Stimulated activated CD8-positive, alpha-beta memory T cell treated with anti-CD3 and anti-CD28 coated beads, Interleukin-15, amount 100 ng/mL, for 1 hour (primary cell): ENCODE measurements at places on chromosomes 2 and 18.
A peak's percentile ranks its signal among the peaks of the same experiment; 100 is the strongest.

DNA sequence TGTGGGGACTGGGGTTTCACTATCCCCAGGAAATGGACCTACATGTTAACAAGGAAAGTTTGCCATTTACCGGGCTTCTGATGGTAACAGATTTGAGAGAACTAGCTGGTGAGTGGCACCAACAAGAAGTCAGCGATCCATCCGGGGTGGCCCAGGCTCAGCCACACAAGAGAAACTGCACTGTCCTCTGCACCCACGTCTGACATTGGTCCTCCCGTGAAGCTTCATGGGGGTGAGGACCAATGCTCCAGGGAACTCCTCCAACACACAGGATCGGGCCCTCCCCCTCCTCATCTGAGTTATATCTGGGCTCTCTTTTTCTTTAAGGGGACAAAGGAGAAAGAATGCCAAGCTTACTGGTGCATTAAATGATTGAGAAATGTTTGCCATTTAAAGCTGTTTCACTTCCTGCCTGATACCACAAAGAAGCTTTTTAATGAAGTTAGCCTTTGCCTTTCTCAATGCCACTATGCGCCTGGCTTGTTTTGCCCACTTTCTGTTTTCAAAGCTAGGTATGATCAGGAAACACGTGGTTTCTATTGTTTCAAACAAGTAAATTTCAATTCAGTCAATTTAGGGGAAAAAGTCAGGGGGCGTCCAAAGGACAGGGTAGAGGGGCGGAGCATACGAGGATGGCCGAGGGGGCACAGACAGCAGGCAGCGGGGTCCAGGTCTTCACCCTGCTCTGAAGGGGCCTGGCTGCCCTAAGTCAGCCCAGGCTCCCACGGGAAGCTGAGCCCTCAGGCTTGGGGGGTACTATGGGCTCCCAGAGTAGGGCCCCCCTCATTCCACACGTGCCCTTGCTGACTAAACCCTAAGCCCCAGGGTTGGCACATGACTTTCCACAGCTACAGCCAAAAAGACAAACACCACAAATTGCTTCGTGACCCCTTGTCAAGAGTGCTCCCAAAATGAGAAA is 204.0 kb upstream of the ID2 start:
- DNase-seq, result no peak

- DNase-seq, result no peak
Measured at GRCh38 chr2:211745295-211746097, 793.1 kb downstream of the ERBB4 start.

- DNase-seq, result no peak
Measured at GRCh38 chr2:109242210-109242653, 113.2 kb downstream of the SH3RF3 start.

DNA sequence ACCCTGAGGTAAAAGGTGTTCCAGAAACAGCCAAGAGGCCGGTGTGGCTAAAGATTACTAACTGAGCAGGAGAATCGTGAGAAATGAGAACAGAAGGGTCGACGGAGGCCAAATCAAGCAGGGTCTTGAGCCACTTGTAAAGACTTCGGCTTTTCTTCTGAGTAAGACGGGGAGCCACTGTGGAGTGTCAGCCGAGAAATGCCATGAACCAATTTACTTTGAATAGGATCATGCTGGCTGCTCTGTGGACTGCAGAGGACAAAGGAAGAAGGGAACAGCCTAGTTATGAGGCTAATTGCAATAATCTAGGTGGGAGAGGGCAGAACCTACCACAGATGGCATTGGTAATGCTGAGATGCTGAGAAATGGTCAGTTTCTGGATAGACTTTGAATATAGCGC is 16.8 kb downstream of the VIT start:
- DNase-seq, result no peak

DNA sequence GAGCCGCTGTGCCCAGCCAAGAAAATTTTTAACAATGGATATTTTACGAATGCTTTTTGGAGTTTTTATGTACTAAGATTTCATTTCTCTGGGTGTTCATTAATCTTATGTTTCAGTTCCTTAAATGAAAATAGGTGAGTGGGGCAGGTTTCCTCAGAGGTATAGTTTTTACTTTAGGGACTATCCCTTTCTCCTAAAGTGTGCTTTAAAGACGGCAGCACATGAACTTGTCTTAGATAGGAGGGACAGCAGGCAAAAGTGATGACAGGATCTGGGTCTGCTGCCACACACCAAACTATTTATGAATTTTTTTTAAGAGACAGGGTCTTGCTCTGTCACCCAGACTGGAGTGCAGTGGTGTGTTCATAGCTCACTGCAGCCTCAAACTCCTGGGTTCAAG is 8.0 kb upstream of the REL start:
- no peak for DNase-seq

GRCh38 chr18:12155996-12156395 is 62.4 kb downstream of the ANKRD62 start:
- DNase-seq, result no peak

DNA sequence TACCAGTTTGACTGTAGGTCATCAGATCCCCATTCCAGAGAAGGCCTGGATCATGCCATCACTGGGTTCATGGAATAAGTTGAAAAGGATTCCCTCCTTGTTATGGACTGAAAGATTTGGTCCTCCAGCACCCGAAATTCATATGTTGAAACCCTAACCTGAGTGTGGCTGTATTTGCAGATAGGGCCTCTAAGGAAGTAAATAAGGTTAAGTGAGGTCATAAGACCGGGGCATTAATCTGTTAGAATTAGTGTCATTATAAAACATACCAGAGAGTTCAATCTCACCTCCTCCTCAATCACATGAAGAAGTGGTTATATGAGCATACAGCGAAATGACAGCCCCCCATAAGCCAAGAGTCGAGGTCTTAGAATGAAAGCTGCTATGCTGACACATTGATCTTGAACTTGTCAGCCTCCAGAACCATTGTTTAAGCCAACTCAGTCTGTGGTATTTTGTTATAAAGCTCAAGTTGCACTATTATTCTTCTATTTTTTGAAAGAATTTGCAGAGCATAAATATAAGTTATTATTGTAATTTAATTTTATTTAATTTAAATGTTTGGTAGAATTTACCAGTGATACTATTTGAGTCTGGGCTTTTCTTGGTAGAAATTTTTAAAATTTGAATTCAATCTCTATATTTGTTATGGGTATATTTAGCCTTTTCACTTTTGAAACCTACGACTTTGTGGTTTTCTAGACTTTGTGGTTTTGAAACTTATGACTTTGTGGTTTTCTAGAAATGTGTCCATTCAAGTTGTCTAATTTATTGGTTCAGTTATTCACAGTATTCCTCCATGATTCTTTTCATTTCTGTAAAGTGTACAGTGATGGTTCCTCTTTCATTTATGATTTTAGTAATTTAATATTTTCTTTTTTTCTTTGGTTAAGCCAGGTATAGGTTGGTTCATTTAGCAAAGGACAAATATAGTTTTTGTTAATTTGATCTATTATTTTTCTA is 1206.7 kb upstream of the CDH2 start:
- no peak for DNase-seq

DNA sequence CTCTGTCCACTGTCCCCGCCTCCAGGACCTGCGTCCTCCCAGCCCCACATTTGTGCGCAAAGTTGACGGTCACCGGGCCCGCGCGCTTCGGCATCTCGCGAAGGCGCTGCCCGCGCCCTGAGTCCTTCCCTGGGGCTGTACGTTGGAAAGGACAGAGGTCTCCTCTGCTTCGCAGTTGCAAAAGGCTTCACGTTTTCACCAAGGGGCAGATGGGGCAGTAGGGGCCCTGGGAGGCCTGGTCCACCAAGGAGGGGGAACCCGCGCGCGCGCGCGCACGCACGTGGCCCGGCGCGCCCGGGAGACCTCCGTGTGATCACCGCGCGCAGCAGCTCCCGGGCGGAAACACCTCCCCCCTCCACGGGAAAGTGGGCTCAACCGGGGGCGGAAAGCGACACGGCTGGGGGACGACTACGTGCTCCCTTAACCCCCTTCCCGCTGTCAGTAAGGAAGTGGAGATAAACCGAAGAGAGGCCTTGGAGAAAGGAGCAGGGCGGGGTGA is 21.9 kb downstream of the TEX44 start:
- DNase-seq, result no peak

DNA sequence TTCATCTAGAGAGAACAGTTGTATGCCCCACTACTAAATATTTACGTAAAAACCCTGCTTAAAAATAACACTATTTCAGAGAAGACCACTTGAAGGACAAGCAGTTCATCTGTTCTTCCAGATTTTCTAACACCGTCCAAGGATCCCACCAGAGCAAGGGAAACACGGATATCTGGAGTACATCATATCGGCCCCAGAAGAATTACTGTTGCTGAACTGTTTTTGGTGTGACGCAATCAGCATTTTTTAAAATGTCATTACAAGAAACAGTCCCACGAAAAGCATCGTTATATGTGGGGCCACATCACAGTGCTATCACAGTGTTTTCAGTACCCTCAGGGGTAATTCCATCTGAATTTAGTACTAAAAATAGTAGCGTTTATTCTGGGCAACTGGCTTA is 134.5 kb upstream of the PKDCC start:
- no peak for DNase-seq

GRCh38 chr2:18961991-18962421 is 372.6 kb upstream of the NT5C1B start:
- DNase-seq, result no peak

GRCh38 chr2:160583146-160583535 is 89.5 kb upstream of the RBMS1 start:
- no peak for DNase-seq

- no peak for DNase-seq
Measured at GRCh38 chr18:57666818-57667497, 45.3 kb upstream of the NARS1 start.

DNA sequence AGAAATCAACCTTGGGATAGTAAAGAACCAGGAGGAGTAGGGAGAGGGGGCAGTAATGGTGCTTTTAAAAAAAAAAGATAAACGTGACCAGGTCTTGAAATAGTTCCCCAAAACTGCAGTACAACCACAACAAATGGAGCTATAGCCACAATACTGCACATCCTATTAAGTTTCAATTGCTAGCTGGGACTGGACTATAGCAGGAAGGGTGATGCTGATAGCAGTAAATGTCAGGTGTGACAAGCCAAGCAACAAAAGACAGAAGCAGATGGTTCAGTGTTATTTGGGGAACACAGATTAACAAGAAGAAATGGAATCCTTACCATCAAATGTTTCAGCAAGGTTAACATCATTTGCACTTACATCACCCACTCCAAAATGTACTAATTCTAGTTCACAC is 10.1 kb downstream of the RPS27A start:
- no peak for DNase-seq

DNA sequence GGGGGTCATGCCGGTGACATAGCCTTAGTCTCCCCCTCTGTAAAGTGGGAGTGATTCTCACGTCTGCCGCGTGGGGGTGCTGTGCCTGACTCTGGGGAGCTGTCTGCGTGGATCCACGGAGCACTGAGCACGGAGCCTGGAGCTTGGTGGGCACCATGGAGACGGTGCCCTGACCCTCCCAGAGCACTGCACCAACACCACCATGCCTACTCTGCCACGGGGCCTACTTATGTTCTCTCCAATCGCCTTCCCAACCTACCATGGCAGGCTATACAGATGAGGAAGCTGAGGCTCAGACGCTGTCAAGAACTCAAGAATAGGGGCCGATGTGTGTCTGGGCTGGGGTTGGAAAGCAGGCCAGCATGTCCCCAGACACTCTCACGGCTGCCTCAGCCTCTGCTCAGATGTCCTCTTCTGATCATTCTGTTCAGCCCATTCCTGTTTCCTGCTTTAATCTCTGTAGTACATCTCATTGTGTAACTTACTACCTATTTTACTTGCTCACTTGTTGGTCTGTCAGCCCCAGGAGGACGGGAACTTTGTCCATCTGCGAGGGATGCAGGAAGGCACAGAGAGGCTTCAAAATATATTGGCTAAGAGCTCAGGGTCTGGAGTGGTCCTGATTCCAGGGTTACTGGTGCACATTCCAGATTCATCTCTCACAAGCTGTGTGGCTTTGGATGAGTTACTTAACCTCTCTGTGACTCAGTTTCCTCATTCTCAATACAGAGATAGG is 168.1 kb upstream of the HS6ST1 start:
- no peak for DNase-seq

- no peak for DNase-seq
Measured at GRCh38 chr2:69013840-69014821, 1.2 kb downstream of the ANTXR1 start.

DNA sequence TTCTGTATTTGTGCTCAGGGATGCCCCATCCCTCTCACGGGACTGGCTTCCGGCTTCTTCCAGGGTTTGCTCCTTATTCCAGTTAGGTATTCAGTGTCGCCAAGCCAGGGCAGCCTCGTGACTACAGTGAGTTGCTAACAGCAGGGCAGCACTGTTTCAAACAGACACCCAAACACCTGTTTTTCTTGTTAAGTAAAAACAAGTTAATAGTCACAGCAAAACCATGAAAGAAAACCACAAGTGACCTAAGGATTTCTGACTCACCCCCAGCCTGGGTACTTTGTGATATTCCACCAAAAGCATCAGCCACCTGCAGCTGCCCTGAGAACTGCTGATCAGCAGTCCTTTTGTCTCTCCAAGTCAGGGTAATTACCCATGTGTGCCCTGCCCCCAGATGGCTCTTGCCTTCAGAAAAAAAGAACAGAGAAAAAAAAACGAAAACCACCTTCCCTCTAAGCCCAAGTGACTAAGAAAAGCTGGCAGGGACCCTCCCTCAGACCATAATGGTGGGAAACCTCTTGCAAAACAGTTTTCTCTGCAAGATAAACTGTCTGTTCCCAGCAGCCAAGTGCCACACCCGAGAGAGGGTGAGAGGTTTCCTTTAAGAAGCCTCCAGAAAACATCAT is 178.2 kb downstream of the ANAPC1 start:
- DNase-seq, result peak; percentile 6

DNA sequence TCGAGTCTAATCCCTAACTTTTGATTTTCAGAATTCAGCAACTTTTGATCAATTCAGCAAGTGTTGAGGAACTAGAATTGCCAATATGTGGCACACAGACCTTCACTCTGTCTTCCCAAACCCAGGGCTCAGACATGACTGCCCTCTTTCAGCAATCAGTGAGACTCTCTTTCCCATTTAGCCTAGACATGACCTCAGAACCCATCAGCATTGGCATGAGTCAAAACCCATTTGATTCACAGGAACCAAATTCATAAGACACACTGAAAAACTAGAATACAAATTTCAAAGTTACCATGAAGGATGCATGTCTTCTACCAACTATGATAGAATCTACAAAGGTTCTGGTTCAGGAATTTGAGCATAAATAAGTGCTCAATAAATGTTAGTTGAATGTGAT is 113.6 kb upstream of the MAP3K20 start:
- DNase-seq, result no peak

DNA sequence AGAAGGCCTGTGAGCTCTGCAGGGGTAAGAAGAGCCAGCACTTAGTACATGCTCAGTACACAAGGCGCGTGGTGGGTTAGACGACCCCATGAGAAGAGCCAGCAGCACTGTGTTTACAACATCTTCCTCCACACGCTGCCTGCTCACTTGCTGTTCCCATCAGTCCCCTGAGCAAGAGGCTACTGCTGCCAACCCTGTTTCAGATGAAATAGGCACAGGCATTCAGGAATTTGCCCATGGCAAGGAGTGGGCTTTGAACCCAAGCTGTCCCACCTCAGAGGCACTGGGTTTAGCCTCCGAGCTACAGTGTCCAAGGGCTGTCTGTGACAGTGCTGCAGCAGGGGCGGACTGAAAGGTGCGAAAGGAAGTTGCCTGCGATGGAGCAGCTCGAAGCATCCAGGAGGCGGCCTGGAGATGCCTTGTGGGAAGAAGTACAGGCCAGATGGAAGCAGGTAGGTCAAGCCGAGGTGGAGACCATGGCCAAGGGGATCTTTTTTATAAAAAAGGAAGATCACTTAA is 121.5 kb upstream of the PXDN start:
- DNase-seq, result no peak

GRCh38 chr18:53789376-53790247 is 434.9 kb downstream of the MBD2 start:
- no peak for DNase-seq
